Effector memory CD8-positive, alpha-beta T cell (primary cell): ENCODE measurements at places on chromosomes 7 and 10.

DNA sequence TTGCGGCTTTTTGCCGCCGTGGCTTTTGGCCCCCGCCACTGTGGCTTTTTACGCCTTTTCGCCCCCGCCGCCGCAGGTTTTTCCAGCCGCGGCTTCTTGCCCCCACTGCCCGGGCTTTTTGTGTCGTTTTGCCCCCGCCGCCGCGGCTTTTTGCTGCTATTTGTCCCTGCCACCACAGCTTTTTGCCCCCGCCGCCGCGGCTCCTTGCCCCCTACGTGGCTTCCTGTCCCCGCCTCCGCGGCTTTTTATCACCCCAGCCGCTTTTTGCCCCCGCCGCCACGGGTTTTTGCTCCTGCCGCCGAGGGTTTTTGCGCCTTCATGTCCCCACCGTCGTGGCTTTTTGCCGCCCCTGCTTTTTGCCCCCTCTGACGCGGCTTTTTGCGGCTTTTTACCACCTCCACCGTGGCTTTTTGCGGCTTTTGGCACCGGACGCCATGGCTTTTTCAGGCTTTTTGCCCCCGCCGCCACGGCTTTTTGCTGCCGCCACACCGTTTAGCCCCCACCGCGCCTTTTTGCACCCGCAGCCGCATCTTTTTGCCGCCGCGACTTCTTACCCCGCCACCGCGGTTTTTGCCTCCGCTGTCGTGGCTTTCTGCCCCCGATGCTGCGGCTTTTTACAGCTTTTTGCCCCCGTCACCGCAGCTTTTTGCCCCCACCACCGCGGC, 637.0 kb downstream of the ZNF716 start:
- no peak for DNase-seq

- no peak for DNase-seq
These were observed 19.3 kb downstream of the RAB11FIP2 start for GRCh38 chr10:118027397-118027796.

DNA sequence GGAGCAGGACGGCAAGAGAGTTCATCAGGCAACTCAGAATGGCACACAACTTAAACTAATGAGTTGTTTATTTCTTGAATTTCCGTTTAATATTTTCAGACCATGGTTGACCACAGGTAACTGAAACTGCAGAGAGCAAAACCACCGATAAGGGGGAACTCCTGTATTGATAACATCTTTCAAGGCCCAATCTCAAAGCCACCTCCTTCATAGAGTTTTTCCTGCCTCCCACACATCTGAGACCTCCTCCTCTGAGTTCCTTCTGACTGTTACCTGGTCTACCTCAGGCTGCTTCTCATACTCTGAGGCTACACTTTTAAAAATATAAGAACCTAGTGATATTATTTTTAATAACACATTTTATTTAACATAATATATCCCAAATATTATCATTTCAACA, 341.5 kb upstream of the NPVF start:
- no peak for DNase-seq

DNA sequence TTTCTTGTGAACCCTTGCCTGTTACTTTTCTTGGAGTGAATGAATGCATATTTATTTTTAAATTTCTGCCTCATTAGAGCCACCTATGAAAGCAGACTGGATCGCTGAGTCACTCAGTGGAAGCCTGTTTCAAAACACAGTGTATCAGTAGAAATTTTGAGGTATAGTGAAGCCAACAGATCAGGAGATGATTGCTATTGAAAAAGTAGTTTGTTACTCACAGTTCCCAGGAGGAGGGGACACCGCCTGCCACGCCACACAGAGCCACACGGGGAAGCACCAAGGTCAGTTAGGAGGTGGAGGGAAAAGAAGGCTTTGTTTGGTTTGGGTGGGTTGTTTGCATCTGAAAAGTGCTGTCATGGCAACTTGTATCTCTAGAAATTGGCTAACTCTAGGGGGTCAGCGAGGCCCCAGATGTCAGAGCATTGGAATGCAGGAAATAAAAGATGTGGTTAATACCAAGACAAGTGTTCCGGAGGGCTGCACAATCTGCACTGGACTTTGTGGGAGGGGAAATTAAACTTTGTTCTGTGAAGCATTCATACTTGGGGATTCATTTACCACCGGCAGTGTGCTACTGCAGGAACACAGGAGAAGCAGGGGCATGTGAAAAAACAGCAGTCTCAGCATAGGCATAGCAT, 106.4 kb upstream of the SDK1 start:
- no peak for DNase-seq

- no peak for DNase-seq
These were observed 94.9 kb downstream of the GFRA1 start for GRCh38 chr10:116178086-116178605.

DNA sequence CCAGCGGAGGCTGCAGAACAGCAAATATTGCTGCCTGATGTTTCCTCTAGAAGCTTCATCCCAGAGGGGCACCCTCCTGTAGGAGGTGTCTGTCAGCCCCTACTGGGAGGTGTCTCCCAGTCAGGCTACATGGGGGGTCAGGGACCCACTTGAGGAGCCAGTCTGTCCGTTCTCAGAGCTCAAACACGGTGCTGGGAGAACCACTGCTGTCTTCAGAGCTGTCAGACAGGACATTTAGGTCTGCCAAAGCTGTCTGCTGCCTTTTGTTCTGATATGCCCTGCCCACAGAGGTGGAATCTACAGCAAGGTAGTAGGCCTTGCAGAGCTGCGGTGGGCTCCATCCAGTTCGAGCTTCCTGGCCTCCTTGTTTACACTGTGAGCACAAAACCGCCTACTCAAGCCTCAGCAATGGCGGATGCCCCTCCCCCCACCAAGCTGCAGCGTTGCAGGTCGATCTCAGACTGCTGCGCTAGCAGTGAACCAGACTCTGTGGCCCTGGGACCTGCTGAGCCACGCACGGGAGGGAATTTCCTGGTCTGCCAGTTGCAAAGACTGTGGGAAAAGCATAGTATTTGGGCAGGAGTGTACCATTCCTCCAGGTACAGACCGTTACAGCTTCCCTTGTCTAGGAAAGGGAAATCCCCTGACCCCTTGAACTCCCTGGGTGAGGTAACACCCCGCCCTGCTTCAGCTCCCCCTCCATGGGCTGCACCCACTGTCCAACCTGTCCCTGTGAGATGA, 17.7 kb upstream of the MINDY3 start:
- DNase-seq, result no peak

- no peak for DNase-seq
These were observed 95.8 kb upstream of the AGBL3 start for GRCh38 chr7:134890246-134891240.

DNA sequence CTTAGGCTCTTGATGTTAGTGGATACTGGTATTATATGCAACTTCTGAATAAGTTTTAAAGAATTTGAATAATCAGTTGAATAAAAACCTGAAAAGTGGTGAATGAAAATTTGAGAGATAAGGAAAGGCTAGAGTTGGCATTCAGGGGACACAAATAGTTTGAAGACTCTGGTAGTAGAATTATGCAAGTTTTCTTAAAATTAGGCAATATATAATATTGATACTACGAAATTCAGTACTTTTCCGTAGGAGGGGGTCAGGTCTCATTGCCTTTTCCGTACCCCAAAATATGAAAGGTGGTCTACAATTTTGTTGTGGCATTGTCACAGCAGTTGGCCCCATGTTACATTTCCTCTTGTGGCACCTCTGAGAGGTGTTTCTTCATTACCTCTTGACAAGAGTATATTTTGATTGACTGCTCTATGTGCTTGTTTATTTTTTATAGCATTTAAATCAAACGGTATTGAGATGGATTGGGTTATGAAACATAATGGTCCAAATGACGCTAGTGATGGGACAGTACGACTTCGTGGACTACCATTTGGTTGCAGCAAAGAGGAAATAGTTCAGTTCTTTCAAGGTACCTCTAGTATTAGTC, 4.1 kb upstream of the PBLD start:
- no peak for DNase-seq

DNA sequence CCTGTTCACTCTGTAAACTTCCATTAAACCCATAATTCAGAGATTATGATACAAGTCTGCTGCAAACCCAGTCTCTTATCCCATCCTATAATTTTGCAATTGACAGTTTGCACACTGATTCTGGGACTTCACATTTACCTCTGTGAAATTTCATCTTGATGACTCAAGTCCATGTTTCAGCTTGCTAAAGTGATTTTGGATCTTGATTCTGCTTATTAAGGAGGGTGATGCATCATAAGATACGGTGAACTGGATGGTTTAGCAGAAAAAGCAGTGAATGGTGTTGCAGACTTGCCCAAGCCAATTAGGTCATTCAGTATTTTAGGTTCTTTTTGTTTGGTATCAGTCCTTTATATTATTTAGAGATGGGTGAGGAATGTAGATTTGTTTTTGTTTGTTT, 125.5 kb upstream of the PODXL start:
- DNase-seq, result no peak

GRCh38 chr10:34776090-34776690, 38.9 kb downstream of the PARD3 start:
- no peak for DNase-seq

DNA sequence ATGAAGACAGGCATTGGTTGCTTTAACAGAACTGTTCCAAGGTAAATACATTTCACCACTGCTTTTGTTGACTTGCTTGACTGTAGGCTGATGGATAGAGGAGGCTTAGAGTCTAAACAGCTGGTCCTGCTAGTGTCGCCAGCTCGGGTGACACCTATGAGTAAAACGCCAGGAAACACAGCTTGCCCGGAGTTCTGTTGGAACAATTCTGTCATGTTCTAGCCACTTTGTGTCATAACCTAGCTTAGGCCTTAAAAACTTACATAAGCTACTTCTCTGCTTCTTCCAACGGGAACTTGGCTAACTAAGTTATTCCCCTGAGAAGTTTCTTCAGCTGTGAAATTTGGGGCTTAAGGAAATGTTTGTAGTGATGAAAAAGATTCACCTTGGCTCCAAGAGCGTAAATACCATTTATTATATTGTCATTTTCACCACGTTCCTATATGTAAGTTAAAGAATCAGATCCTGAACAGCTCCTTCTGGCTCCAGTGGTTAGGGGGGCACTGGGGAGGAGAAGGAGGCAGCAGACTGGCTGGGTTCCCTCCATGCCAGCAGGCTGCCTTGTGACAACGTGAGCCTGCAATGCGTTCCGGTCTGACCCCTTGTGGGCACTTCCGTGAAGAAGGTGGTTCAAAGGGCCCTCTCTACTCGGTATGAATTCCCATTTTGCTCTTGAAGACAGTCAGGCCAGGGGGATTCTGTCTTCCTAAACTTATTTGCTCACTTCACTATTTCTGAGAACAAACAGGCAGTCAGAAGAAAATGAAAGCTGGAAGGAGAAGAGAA, 253.2 kb downstream of the BMPER start:
- no peak for DNase-seq

- DNase-seq, result no peak
These were observed 72.6 kb downstream of the OSBPL3 start for GRCh38 chr7:24907311-24907886.

- DNase-seq, result peak; percentile 54
These were observed 35.5 kb downstream of the IKZF1 start for GRCh38 chr7:50339990-50340500.

DNA sequence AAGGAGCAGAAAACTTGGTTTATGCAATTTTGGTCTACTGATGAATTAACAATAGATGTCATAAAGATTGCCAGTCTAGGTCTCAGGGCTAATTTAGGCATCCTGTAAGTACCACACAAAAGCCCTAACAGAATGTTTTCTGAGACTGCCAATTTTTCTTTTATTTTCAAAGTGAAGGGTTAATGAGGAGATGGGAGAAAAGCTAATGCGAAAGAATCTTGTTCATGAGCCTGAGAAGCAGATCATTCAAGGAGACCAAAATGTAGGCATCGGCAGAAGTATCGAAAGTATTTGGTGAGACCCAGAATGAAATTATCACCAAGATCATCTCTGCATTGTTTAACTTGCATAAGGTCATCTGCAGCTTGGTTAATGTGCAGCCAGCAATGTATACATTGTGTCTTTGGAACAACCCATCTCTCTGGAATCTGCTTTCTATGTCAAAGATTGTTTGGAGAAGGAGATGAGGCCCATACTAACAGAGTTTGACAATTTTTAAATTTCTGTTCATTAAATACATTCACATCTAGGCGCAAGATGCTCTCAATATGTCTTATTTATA, 163.3 kb upstream of the GLI3 start:
- no peak for DNase-seq

DNA sequence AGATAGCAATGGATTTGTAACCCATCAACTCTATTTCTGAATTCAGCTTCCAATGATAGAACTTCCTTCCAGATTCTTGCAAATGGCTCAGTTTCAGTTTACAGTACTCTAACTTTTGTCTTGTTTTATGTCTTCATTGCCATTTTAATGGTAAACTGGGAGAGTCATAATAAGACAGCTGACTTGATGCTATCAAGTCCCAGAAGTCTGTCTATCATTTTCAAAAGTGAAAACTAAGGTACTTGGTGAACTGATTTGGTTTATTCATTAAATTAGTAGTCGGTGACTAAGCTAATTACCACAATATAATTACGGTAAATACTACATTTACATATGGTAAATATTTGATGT, 25.0 kb downstream of the RTKN2 start:
- no peak for DNase-seq

DNA sequence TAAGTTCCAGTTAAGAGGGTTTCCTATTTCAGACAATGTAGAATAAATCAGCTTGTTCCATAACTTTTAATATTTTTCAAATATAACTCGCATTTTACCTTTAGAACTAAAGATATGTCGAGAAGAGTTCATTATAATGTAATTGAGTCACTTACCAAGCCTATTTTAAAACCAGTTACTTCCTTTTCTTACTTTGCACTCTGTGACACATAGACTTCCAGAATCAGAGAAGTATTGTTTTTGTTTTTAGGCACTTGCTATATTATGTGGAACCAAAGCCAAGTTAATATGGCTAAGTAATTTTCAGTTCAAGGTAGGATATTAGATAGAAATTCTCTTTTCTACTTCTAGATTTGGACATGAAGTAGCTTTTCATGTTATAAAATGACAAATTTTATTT, 182.7 kb upstream of the PRPS1L1 start:
- DNase-seq, result no peak

DNA sequence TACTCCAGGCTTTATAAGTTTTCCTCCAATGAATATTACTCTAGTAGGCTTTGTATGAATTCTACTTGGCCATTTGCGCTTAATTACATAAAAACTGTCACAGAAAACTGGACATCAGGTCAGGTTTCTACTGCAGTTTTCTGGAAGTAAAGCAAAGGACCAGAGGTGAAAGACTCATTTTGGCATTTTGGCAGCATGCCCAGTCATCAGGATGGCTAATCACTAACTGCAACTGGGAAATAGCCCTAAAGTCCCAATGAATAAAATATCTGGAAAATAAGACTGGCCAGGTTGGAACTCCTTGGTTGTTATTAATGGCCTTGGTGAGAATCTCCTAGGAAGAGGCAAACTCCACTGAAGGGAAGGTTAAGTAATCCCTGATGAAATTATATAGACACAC, 75.5 kb downstream of the COPG2 start:
- no peak for DNase-seq

GRCh38 chr7:98531717-98532116, 85.4 kb upstream of the NPTX2 start:
- no peak for DNase-seq

GRCh38 chr10:14605231-14605925, 169.3 kb downstream of the FAM107B start:
- DNase-seq, result no peak

DNA sequence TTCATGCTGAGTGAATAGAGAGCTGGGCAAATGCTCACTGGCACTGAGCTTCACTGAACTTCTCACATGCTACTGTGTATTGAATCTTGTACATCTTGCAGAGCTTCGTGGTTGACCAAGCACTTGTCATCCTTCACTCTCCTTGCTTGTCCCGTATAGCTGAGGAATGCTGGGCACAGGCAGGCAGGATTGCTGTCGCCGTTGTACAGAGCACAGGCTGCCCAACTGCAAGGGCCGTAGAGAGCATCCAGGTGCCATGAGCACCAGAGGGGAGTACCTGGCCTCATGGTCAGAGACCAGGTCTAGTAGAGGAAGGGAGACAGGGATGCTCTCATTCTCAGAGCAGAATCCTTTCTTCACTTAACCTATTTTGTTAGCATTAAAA, 99.8 kb upstream of the RET start:
- no peak for DNase-seq
